ENCODE measurements at places on chromosomes 12 and 14. TPM values are rescaled to one million over a fixed set of nuclear protein-coding genes. Genes with fewer than 3 reads are reported as not detected.
A peak's percentile ranks its signal among the peaks of the same experiment; 100 is the strongest.

DNA sequence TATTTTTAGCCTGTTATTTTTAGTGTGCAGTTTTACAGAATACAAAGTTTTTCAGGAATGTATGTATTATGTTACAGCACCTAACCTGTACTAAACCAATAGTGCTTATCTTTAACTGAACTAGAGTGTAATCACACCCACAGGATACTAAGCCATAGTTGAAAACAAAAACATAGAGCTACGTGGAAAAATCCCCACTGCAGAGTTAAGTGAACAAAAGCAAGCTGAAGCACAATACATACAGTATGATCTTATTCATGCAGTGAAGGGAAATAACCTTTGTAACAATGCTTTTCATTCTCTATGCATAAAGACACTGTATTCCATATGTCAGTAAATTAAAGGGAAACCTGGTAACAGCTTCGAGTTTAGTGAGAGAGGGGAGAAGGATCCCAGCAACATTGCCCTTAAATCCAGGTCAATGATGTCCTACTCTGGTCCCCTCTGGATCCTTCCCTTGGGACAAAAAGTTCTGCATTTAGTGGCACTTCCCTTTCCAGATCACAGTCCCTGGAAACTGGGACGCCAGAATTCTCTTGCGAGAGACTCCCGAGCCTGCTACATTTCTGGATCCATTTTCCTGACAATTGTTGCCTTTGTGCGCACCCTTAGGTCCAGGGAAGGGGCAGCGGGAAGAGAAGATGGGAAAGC lies 121.3 kb upstream of the CCND2 start:
- DNase-seq = no peak
- no peak overlapping the region for H3K27ac ChIP-seq
- no peak overlapping the region for H3K4me3 ChIP-seq
- peaks cover 5% of the 10 kb centered on the region for H3K36me3 ChIP-seq
- H3K27me3 ChIP-seq = peaks cover 18% of the 10 kb centered on the region
- no peaks in the 10 kb centered on the region for H3K4me1 ChIP-seq

- peaks cover 4% of the 10 kb centered on the region for H3K27me3 ChIP-seq
- no peak overlapping the region for H3K4me3 ChIP-seq
- H3K27ac ChIP-seq = no peak overlapping the region
- H3K4me1 ChIP-seq = peaks cover 15% of the 10 kb centered on the region
- no peaks in the 10 kb centered on the region for H3K36me3 ChIP-seq
Observed at GRCh38 chr14:67396381-67396970, 15.5 kb downstream of the PLEK2 start.

DNA sequence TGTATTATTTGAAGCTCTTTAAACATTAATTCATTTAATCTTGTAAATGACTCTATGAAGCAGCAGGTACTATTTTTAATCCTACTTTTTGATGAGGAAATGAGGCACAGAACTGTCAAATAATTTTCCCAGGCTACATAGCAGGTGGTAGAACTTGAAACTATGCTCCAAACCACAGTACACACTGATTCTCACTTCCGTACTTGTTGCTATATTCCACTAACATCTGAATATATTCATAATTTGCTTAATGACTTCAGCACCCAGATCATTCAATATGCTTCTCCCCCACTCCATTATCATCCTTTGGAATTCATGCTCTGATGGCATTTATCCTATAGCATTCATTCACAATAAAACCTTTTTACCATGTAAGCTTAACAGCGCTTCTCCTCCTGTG lies 4.9 kb downstream of the ERGIC2 start:
- H3K4me3 ChIP-seq = no peak overlapping the region
- peaks cover 26% of the 10 kb centered on the region for H3K36me3 ChIP-seq
- H3K4me1 ChIP-seq = no peaks in the 10 kb centered on the region
- H3K27ac ChIP-seq = no peak overlapping the region

DNA sequence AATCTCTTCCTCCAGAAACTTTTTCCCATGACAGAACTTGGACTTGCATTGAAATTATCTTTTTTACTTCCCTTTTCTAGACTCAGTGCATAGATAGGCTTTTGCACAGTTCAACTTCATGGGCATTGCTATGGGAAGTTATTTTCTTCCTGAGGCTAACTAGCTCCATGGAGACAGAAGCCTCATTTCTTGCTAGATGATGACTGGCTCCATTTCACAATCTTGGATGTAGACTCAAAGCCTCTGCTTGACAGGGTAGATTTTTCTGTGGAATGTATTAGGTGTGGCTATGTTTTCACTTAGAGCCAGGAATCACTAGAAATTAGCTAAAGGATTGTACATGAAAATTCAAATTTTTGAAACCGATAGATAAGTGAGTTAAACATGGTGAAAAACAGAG lies 884.1 kb upstream of the MGAT4C start:
- H3K4me3 ChIP-seq = no peak overlapping the region
- H3K27ac ChIP-seq = no peak overlapping the region
- peaks cover 5% of the 10 kb centered on the region for H3K4me1 ChIP-seq

DNA sequence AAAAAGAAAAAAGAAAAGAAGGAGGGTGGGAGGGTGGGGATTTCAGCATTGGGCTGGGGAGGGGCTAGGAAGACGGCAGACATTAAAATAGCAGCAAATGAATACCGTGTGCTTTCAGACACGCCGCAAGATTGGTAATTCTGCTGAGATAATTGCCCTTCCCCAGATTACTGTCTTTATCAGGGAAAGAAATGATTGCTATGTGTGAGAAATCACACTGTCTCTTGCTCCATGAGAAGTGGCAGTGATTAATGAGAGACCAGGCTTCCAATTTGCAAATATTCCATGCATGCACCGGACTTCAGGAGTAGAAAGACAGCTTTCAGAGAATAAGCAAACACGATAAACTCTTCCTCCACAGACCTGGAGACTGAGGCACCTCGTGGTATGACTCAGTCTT lies 7.6 kb upstream of the KCNA5 start:
- no peak for DNase-seq
- H3K27me3 ChIP-seq = peaks cover 51% of the 10 kb centered on the region
- peaks cover 2% of the 10 kb centered on the region for H3K36me3 ChIP-seq
- no peak overlapping the region for H3K27ac ChIP-seq

DNA sequence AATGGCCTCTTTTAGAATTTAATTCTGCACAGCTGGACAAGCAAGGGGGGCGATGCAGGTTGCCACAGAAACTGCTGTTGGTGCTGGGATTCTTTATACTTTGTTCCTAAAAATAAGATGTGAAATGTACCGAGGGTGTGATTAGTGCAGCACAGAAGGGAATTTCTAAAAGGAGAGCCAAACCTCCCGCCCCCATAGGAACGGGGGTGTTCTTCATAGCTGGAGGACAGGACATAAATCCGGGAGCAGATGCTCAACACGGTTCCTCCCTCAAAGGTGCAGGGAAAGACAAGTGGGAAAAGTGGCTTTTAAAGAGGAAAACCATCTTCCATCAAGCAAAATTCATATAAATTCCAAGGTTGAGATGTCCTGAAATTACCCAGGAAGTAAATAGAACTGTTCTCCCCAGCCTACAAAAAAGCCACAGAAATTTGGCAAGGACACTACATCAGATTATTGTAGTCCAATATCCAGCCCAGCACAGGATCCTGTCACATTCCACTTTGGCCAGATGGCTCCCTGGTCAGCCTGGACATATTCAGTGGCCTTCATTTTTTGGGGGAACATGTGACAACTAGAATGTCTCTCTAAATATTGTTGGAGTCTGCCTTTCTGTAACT lies 51.4 kb upstream of the TMX1 start:
- H3K27ac ChIP-seq = no peak overlapping the region
- H3K27me3 ChIP-seq = no peaks in the 10 kb centered on the region
- no peak overlapping the region for H3K4me3 ChIP-seq
- no peak for DNase-seq
- no peaks in the 10 kb centered on the region for H3K4me1 ChIP-seq

- no peaks in the 10 kb centered on the region for H3K36me3 ChIP-seq
- no peak overlapping the region for H3K27ac ChIP-seq
- H3K4me1 ChIP-seq = peaks cover 5% of the 10 kb centered on the region
- no peak for DNase-seq
Observed at GRCh38 chr12:119328111-119328510, 6.4 kb upstream of the CCDC60 start.

GRCh38 chr12:69061574-69061973 lies 128.6 kb upstream of the CPM start:
- no peaks in the 10 kb centered on the region for H3K27me3 ChIP-seq
- peaks cover 4% of the 10 kb centered on the region for H3K4me1 ChIP-seq

DNA sequence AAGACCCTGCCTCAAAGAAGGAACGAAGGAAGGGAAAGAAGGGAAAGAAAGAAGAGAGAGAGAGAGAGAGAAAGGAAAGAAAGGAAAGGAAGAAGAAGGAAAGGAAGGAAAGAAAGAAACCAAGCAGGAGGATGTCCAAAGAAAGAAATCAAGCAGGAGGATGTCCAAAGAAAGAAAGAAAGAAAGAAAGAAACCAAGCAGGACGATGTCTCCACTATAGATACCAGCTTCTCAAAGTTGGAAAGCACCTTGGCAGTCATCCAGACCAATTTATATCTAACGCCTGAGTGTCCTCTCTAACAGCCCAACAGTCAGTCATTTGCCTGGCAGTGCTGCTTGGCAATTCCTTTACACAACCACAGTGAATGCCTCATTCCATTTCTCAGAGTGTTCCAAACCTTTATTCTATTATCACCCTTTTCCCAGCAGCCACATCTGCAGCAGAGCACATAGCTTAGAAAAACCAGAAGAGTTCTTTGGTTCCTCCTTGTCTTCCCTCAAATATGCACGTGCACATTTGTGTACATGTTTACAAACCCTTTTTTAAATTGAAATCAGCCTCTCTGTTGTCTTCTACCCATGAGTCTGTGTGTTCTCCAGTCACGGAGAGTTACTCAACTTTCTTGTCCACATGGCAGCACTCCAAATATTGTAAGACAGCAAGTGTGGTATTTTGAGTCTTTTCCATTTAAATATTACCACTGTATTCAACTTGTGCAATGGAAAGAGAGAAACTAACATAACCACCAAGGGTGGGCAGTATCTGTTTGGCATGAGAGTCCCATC lies 138.4 kb downstream of the STXBP6 start:
- H3K27ac ChIP-seq = no peak overlapping the region
- H3K4me3 ChIP-seq = no peak overlapping the region
- H3K4me1 ChIP-seq = no peaks in the 10 kb centered on the region
- H3K27me3 ChIP-seq = no peaks in the 10 kb centered on the region

DNA sequence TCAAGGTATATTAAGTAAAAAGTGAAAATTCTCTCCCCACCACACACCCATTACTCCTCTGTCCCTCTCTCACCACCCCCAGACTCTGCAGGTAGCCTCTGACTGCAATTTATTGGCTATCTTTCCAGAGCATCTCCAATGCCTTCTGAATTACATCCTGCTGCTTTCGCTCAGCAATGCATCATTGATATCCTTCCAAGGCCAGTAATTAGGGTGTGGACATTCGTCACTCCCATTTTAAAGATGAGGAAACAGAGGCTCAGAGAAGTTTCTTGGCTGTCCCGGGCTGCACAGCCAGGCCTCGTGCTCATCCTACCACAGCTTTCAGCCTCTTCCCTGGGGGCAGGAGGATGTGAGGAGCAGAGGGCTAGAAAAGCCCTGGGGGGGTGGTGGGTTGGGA lies 23.6 kb upstream of the PGF start:
- no peaks in the 10 kb centered on the region for H3K36me3 ChIP-seq
- H3K4me3 ChIP-seq = no peak overlapping the region
- peaks cover 51% of the 10 kb centered on the region for H3K4me1 ChIP-seq
- H3K27ac ChIP-seq = peak overlapping the region; percentile 78
- peaks cover 18% of the 10 kb centered on the region for H3K27me3 ChIP-seq

- no peak overlapping the region for H3K27ac ChIP-seq
- H3K4me3 ChIP-seq = no peak overlapping the region
- no peaks in the 10 kb centered on the region for H3K27me3 ChIP-seq
- no peaks in the 10 kb centered on the region for H3K4me1 ChIP-seq
Observed at GRCh38 chr14:89746654-89747053, 207.9 kb downstream of the EFCAB11 start.

The CLEC4E gene
- not detected for total RNA-seq

The CELA1 gene
- total RNA-seq = not detected

The LRRC74A gene
- total RNA-seq = not detected

The ST8SIA1 gene
- 1.7 TPM for total RNA-seq

The ARHGAP9 gene
- 0.52 TPM for total RNA-seq

The EML1 gene
- 73.8 TPM for total RNA-seq

Measured in type B pancreatic cell (in vitro differentiated cells).